Omental fat pad (tissue), 4 donors: ENCODE measurements at places on chromosomes 5 and 9.

- DNase-seq = no peak
Observed at GRCh38 chr9:9921805-9922204, 691.0 kb downstream of the PTPRD start.

DNA sequence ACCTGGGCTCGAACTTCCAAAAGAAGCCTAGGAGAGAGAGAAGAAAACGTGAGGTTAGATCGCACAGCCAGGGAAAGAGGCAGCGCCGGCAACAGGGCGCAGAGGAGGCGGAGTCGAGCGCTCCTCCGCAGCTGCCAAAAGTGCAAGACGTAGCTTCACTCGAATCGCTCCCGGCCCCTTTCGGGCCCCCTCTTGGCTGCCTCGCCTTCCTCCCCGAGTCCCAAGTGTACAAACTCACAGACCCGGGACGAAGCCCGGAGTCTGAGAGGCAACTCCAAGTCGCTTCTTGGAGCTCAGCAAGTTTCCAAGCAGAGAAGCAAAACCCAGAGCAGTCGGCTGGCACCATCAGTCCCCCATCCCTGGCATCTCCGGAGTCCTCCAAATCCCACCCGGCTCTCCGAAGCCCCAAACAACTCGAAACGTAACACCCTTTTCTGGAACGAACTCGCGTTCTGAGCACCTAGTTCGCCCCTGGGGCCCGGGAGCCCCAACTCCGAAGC is 1.2 kb downstream of the MIER3 start:
- peak; percentile 27 for DNase-seq

DNA sequence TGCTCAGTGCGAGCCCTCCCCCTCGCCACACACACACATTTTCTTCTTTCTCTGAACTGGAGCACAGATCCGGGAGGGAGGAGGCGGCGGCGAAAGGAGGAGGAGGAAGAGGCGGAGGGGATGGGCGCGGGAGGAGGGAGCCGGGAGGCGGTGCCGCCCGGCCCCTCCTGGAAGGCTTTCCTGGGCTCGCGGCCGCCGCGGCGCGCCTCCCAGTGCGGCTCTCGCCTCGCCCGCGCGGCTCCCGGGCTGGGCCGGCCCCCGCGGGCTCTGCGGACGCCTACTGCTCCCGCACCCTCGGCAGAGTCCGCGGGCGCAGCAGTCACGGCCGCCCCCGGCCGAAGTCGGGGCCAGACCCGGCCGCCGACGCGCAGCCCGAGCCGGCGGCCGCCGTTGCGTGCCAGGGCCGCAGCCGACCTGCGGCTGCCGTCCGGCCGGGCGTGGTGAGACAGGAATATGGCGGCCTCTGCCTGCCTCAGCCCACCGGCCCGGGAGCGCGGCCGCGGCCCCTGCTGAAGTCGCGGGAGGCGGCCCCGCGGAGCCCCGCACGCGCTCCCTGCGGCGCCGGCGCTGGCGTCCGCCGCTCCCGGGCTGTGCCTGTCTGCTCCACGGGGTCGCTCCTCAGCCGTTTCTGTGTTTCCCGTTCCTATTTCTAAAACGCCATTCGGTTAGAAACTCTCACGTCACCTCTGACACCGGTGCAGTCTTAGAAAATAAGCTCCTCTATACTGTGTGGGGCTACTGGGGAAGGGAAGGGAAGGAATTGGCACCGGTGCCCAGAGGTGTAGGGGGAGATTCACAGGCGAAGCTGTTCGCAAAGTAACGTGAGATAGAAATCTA is 500 bp upstream of the GNAQ start:
- peak; percentile 55 for DNase-seq

GRCh38 chr9:124079176-124079925 is 67.8 kb downstream of the LHX2 start:
- no peak for DNase-seq

DNA sequence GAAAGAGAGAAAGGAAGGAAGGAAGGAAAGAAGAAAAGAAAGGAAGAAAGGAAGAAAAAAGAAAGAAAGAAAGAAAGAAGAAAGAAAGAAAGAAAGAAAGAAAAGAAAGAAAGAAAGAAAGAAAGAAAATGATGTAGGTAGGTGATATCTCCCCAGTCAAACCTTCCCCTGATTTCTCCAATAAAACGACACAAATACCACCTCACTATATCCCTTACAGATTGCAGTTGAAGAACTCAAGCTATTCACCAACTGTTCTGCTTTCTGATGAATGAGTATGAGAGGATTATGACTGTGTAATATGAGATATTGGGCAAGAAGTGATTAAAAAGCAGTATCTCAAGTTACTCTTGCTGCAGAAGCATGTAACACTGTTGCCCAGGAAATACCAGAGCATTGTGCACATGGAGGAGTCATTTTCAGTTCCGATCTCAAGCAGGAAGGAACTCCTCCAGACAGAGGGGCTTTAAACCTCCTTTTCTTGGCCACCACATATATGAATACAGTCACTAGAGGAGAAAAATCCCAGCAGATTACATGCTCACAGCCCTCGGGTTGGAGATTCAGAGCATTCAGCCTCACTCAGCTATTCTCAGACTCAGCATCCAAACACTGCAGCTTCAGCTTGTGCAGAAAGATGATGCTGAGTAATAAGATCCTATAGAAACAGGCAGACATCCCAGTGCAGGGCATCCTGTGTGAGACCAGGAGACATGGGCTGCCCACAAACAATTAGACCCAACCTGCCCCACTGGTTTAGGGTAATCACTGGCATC is 61.4 kb downstream of the UGCG start:
- no peak for DNase-seq

DNA sequence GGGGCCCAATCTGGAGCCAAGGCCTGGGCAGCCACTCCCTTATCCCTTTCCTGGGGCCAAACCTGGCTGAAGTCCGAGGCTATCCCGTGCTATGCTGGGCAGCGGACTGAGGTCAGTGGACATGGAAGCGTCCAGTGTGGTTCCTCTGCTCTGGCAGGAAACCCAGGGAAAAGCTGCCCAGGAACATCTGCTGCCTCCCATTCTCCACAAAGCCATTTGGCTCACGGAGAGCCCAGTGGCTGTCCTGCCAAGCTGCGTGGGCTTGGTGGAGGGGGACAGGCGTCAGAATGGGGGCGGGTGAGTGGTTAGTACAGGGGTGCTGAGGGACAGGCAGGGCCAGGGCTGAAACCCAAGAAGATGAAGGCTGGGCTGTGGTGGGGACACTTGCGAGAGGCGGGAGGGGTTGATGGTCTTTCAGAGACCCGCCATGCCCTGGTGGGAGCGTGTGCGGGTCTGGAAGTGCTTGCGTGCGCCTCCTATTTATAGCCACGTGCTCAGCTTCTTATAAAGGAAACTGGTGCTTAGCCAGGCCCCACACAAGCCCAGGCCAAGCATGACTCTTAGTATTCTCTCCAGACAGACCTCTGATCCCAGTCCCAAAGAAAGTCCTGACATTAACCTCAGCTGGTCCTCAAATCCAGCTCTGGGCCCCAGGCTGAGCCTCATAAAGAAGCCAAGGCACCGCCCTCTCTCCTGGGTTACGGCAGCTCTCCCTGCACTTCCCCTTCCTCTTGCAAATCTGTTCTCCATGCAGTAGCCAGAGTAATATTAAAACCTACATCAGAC is 9.4 kb upstream of the SLC6A7 start:
- no peak for DNase-seq

DNA sequence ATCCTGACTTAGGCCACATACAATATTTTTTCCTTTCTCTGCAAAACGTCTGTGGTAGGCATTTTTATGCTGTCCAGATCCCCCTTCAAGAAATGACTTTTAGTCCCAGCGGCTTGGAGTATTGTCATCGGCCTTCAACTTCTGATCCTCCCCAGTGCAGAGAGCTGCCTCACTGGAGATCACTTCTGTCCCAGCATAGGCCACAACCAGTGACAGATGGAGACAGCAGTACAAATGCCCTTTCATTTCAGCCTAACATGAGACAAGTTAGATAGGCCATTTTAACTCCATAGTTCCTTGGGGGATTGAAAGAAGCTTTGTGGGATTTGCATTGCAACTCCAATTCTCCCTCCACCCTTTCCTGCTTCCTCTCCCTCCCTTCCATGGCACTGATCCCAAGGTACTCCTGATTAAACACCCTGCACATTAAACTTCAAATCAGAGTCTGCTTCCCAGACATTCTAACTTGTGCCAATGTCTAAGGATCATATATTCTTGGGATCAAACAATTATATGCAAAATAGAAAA is 3.2 kb upstream of the MAMDC2 start:
- no peak for DNase-seq

GRCh38 chr5:113489299-113489698 is 1.0 kb upstream of the MCC start:
- no peak for DNase-seq

DNA sequence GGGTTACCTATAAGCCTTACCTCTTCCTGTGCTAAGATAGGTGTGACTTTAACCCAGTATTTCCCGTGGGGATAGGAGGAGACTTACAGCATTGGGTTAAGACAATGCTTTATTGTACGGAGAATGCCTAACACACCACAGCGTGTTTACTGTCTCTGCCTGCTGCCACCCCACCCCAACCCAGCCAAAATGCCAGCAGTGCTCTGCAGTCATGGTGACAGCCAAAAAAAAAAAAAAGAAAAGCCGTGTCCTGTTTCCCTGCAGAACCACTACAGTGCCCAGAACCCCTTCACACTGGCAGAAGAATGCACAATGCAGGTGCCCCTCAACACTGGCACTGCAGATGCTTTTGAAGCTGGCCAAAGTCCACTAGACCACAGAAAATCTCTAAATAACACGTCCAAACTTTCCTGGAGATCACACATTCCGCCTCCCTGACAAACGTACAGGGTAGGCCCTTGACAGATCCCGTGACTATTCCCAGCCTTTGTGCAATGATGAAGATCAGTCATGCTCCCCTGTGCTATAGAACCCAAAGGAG is 102.2 kb downstream of the SERINC5 start:
- DNase-seq = no peak

DNA sequence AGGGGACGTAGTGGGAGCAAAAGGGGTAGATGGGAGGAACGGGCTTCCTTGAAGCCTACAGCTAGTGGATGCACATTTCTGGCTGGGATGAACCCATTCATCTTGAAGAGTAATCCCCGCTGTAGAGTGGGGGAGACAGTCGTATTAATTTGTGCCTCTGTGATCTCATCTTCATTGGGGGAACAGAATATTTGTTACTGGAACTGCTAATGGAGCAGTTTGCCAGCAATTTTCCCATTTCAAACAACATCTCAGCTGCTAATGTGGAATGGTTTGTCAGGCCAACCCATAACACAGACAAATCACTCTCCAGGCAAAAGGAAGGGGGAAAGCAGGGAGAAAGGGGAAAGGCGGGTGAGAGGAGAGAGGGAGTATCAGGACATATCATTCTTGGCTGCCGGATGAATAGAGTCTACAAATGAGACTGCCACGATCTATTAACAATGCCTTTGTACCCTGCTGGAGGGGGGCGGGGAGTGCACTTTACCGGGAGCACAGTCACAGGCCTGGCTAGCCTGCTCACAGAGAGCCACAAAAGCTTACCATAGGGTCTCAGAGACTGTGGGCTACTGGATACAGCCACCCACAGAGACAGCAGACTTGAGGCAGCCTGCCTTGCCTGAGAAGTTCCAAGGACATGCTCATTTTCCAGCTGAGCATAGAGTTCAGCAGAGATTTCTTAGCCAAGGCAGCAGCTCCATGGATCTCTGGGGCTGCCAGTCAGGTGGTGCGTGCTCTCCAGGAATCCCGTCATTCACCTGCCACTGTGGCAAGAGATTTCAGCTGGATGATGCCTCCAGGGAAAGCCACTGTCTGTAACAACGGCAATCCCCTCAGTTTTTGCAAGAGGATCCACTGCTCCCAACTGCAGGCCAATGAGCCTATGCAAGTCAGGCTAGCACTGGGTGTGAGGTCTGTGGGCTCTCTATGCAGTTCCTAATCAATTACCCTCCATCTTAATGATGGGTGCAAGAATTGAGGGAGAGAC is 217.7 kb upstream of the PANK3 start:
- DNase-seq = no peak

DNA sequence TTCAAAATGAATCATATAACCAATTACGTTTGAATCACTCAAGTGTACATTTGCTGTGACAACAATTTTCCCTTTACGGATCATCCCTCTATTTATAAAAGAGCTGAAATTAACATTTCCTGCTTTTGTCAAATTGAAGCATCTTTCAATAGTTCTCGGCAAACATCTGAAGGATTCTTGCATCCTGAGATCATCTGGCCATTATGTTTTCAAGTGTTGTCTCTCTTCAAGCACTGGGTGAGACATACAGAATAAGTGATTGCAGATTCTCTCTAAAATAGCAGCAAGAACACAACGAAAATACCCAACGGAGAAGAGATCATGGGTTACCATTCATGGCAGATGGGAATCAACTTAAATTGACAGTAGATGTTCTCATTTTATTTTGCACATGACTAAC is 283.4 kb upstream of the GRAMD2B start:
- DNase-seq = no peak

DNA sequence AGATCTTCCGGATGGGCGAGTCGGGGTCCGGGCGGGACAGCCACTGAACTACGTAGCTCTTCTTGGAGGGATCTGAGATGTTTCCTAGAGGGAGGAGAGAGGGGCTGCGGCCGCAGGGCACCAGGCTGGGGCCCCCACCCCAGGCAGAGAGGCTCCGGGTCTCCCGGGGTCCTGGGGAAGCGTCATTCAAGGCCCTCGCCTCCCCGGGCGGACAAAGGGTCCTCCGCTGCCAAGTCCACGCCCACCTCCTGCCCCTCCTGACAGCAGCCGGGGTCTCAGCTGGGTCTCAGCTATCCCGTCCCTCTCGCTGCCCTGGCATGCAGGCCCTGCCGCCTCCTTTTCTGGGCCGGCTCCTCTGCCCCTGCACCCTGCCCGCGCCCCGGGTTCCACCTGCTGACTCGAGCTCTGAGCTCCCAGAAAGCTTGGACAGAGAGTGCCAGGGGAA is 61.5 kb downstream of the ZNF354C start:
- no peak for DNase-seq

DNA sequence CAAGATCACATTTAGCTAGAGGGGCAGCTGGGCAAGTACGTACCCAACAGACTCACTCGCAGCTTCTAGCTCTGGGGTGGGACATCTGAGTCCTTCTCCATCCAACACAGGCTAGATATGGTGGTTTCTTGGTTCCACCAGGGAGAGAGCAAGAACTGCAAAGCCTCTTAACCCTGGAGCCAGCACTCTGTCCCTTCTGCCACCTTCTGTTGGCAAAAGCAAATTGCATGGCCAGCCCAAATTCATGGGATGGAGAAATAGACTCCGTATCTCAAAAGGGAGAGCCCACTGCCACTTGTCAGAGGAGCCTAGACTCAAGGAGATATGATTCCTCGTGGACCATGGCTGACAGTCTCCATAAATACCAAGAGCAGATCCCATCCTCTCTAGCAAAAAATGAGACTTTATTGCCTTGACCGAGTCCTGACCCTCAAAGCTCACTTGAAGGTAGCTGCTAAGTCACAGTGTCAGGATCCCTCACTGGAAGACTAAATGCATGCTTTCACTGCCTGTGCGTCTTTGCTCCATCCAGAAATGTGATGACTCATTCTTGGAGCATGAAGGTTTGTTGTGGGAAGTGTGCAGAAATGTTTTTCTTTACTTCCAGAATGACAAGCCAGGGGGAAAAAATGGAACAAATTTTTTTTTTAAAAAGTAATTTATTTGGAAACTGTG is 28.8 kb upstream of the ROR2 start:
- DNase-seq = no peak

DNA sequence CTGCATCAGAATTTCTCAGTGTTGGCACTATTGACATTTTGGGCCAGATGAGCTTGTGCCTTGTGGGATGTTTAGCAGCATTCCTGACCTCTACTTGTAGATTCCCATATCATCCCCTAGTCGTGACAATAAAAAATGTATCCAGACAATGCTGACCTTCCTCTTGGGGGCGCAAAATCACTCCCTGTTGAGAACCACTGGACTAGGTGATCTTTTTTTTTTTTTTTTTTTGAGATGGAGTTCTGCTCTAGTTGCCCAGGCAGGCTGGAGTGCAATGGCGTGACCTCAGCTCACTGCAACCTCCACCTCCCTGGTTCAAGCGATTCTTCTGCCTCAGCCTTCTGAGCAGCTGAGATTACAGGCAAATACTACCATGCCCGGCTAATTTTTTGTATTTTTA is 22.6 kb downstream of the STXBP1 start:
- no peak for DNase-seq
